ENCODE measurements at places on chromosomes 5 and 9. TPM values are rescaled to one million over a fixed set of nuclear protein-coding genes. Genes with fewer than 3 reads are reported as not detected.

Gene GSN
- total RNA-seq, result 243 TPM

Gene N4BP3
- 22.2 TPM for total RNA-seq

- DNase-seq, result no peak
These were observed 169.2 kb upstream of the SLC30A5 start for GRCh38 chr5:68924481-68925145.

- no peak for DNase-seq
These were observed 261.1 kb upstream of the DAPK1 start for GRCh38 chr9:87236546-87236945.

DNA sequence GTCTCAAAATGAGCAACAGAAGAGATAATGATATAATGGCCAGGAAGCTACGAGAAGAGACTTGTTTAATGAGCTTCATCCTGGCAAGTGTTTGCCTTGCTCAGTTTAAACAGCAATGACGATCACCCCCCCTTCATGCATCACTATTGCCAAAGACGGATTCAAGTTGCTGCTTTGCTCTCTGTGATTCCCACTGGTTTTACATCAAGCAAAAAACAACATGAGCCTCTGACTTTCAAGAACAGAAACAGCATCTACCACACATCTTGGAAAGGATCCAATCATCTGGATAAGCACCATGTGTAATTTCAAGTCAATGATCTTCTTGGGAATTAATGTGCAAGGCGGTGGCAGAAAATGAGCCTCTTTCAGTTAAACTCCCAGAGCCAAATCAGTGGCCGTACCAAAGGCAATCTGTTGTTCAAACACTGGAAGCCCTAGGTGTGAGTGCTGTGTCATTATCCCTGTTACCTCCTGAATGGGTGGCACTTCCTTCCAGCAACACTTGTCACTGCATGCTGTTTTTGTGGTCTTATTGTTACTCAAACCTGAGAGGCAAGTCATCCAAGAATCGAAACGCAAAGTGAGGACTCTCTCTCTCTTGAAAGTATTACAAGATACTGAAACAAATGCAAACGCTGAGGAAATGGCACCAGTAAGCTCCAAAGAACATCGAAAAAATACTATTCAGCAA is 72.8 kb downstream of the MED27 start:
- DNase-seq, result no peak

DNA sequence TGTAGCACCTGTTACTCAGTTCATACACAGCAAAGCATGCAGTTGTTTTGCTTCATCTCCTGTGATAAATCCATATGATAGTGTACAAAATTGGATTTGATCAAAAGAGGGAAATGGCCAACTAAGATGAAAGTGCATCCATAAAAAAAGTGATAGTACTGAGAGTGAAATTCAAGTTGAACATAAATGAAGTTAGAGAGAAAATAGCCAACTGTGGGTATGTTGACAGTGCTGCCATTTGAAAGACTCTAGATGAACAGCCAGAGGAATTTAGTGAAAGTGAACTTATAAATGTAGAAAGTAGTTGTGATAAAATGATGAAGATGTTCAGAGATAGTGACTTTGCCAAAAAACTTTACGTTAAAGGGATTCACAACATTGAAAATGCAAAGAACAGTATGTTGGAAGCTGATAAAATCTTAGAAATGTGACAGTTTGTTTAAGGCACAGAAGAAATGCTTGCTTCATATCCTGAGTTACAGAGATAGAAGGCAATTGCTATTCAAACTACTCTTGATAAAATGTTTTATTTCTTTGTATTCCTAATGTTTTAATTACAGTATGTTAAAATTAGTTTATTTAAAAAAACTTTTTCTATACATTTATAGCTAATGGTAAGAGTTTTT is 119.7 kb downstream of the DMXL1 start:
- no peak for DNase-seq

- DNase-seq, result no peak
These were observed 198.9 kb downstream of the NXNL2 start for GRCh38 chr9:88733651-88734421.

- no peak for DNase-seq
These were observed 30.3 kb upstream of the HMGCR start for GRCh38 chr5:75306746-75307145.

- DNase-seq, result peak; percentile 34
These were observed 33.3 kb upstream of the DAPK1 start for GRCh38 chr9:87464110-87464991.
